Aorta (tissue), 5 donors: ENCODE measurements at places on chromosomes 6 and 20. TPM values are rescaled to one million over a fixed set of nuclear protein-coding genes. Genes with fewer than 3 reads are reported as not detected.

The DYNLT2 gene
- total RNA-seq: 1.2 TPM

The BIRC7 gene
- not detected for total RNA-seq

The CD2AP gene
- total RNA-seq: 25.2 TPM

The TPD52L1 gene
- total RNA-seq: 39.0 TPM

The MCUR1 gene
- 17.3 TPM for total RNA-seq

The ENPP5 gene
- 3.7 TPM for total RNA-seq

The OXT gene
- total RNA-seq: not detected

GRCh38 chr6:7140631-7141378, 33.0 kb downstream of the RREB1 start:
- DNase-seq: peak; percentile 94

- DNase-seq: no peak
Measured at GRCh38 chr6:149468179-149468578, 16.6 kb downstream of the ZC3H12D start.

- DNase-seq: peak; percentile 26
Measured at GRCh38 chr6:37049758-37050044, 44.2 kb downstream of the FGD2 start.

GRCh38 chr6:43273707-43274106, 24.4 kb upstream of the SLC22A7 start:
- no peak for DNase-seq

- DNase-seq: no peak
Measured at GRCh38 chr6:104214901-104215300, 644.8 kb downstream of the HACE1 start.

DNA sequence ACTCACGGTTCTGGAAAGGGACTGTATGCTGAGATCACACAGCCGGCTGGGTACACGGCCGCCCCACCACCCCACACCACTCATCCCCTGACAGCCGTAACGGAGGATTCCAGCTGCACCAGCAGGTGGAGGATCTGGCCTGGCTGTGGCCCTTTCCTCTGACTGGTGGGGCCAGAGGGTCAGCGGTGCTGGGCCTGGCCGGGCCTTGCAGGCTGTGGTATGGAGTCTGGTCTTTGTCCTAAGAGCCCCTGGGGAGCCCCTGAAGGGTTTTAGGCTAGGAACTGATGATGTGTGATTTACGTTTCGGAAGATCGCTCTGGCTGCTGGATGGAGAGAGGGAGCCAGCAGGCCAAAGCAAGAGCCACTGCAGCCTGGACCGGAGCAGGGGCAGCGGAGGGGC, 26.6 kb downstream of the NOL4L start:
- no peak for DNase-seq

- DNase-seq: no peak
Measured at GRCh38 chr6:22147921-22148776, 148.7 kb downstream of the PRL start.

GRCh38 chr6:6694368-6694780, 105.9 kb downstream of the LY86 start:
- no peak for DNase-seq

GRCh38 chr20:9088556-9088955, 19.7 kb downstream of the PLCB4 start:
- DNase-seq: no peak

- no peak for DNase-seq
Measured at GRCh38 chr6:72631480-72631879, 9.6 kb downstream of the KCNQ5 start.

DNA sequence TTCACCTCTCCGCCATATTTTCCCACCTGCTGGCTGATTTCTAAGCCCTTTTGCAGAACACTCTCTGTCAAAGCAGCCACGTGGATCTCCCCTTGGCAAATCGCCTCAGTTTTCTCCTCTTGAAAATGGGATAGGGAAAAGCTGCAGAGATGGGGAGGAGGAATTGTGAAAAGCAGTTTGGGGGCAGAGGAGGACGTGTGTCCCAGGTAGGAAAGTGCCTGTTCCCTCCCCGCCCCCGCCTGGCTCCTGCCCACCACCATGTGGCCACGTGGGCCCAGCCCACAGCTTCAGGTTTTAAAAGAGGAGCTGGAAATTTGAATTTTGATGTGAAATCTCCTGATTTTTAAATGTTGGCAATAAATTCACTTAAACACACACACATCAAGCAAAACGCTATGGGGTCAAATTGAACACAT, 3.6 kb upstream of the CEBPB start:
- no peak for DNase-seq
